ENCODE measurements at places on chromosomes 4 and X. TPM values are rescaled to one million over a fixed set of nuclear protein-coding genes. Genes with fewer than 3 reads are reported as not detected.

The ARR3 gene
- not detected for total RNA-seq

The PCSK1N gene
- 0.30 TPM for total RNA-seq

The SMARCA1 gene
- total RNA-seq: 55.2 TPM

The AR gene
- 7.5 TPM for total RNA-seq

The UXT gene
- 75.8 TPM for total RNA-seq

The NUDT10 gene
- total RNA-seq: 2.3 TPM

The MAGEB2 gene
- not detected for total RNA-seq

The KLF8 gene
- 10.4 TPM for total RNA-seq

The DCLK2 gene
- 11.7 TPM for total RNA-seq

The HS3ST1 gene
- total RNA-seq: 0.69 TPM

The HMX1 gene
- 0.20 TPM for total RNA-seq

The CRMP1 gene
- 6.0 TPM for total RNA-seq

The REELD1 gene
- total RNA-seq: 0.20 TPM

The SH2D1A gene
- total RNA-seq: 0.59 TPM

The SMIM31 gene
- total RNA-seq: not detected

The FAM120C gene
- 7.5 TPM for total RNA-seq

The SPARCL1 gene
- 118 TPM for total RNA-seq

The TLL1 gene
- total RNA-seq: 5.8 TPM

The ZNF630 gene
- 4.6 TPM for total RNA-seq

The ARHGAP36 gene
- 31.8 TPM for total RNA-seq

The HS6ST2 gene
- 6.0 TPM for total RNA-seq

The ARMCX6 gene
- 30.0 TPM for total RNA-seq

The NAAA gene
- 16.4 TPM for total RNA-seq

The GPM6B gene
- total RNA-seq: 17.5 TPM

The GPR101 gene
- total RNA-seq: not detected

The TAF1 gene
- total RNA-seq: 75.6 TPM

The TMA16 gene
- 23.2 TPM for total RNA-seq

The AWAT1 gene
- total RNA-seq: 4.7 TPM

The MXD4 gene
- 17.0 TPM for total RNA-seq

The BGN gene
- 28.1 TPM for total RNA-seq

The ZNF157 gene
- total RNA-seq: 0.49 TPM

The ARAF gene
- 11.9 TPM for total RNA-seq

The DMP1 gene
- not detected for total RNA-seq

The CXCL6 gene
- 0.10 TPM for total RNA-seq

The LARP7 gene
- total RNA-seq: 34.1 TPM

The ANXA10 gene
- total RNA-seq: not detected

The AKAP4 gene
- not detected for total RNA-seq

The C4orf36 gene
- total RNA-seq: 1.9 TPM

The NAA10 gene
- 25.9 TPM for total RNA-seq

The UNC5C gene
- 1.1 TPM for total RNA-seq

The PAGE2B gene
- 0.49 TPM for total RNA-seq

The ZMAT1 gene
- 2.8 TPM for total RNA-seq

The NAT8L gene
- 1.2 TPM for total RNA-seq

The ODAM gene
- not detected for total RNA-seq

The AFP gene
- not detected for total RNA-seq

The GAGE12E gene
- not detected for total RNA-seq

The PAGE2 gene
- not detected for total RNA-seq

The CENPVL2 gene
- not detected for total RNA-seq

The PRRG3 gene
- total RNA-seq: 13.8 TPM

The HHIP gene
- 3.6 TPM for total RNA-seq

The ARMCX2 gene
- total RNA-seq: 40.1 TPM

The PRAF2 gene
- total RNA-seq: 1.5 TPM

All from skin of body (tissue), 3 donors.